HS-27A (cell line): ENCODE measurements at places on chromosomes 11 and 22.

GRCh38 chr22:22593964-22594656 lies 35.0 kb upstream of the PRAME start:
- DNase-seq = peak; percentile 11

- DNase-seq = no peak
Observed at GRCh38 chr11:76321820-76322524, 59.0 kb downstream of the THAP12 start.

DNA sequence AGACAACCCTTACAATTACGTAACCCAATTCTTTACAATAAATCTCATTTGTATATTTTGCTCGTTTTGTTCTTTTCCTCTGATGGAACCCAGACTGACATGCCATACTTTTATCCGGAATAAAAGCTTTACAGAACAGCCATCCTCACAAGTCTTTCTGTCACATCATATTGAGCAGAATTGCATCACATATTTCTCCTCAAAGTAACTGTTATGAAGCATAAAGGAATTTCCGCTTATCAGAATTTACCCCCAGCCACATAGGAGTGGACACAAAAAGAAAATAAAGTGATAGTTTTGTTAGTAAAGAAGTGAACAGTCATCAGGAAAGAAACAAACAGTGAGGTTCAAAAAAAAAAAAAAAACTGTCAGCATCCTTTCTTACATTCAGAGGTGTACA lies 539.5 kb upstream of the LUZP2 start:
- no peak for DNase-seq

DNA sequence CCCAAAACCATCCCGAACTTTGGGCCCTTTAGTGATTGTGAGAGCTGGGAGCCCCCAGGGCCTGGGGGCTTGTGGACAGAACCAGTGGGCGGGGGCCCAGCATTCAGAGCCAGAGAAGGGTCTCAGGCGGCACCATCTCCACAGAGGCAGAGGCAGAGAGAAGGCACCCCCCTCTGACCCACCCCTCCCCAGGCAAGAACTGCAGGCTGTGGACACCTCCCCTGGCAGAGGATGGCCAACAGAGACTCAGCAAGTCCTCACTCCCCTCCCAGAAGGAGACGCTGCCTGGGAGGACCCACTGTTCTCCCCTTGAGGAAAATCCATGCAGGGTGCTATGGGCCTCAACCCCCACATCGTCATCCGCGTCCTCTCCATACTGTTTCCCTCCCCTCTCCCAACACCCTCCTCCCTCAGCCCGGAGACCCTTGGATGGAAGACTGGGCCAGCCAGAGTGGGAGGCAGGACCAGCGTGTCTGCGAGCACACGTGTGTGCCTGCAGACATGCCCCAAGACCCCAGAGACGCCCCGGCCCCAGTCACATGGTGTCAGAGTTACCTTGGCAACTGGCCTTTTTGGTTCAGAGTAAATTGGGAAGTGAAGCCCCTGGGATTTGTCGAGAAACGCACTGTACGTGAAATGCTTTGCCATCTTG lies 42.6 kb downstream of the KCNC1 start:
- DNase-seq = no peak

GRCh38 chr11:106684944-106685343 lies 333.3 kb downstream of the GUCY1A2 start:
- no peak for DNase-seq

- no peak for DNase-seq
Observed at GRCh38 chr22:44898236-44898635, 111.6 kb downstream of the PHF21B start.

- no peak for DNase-seq
Observed at GRCh38 chr11:92707665-92708064, 261.8 kb upstream of the MTNR1B start.

GRCh38 chr11:7657306-7658025 lies 15.8 kb downstream of the CYB5R2 start:
- peak; percentile 40 for DNase-seq

GRCh38 chr11:18493310-18493709 lies 33.4 kb downstream of the TSG101 start:
- DNase-seq = no peak

- no peak for DNase-seq
Observed at GRCh38 chr11:9774109-9774508, 110.2 kb downstream of the SWAP70 start.

DNA sequence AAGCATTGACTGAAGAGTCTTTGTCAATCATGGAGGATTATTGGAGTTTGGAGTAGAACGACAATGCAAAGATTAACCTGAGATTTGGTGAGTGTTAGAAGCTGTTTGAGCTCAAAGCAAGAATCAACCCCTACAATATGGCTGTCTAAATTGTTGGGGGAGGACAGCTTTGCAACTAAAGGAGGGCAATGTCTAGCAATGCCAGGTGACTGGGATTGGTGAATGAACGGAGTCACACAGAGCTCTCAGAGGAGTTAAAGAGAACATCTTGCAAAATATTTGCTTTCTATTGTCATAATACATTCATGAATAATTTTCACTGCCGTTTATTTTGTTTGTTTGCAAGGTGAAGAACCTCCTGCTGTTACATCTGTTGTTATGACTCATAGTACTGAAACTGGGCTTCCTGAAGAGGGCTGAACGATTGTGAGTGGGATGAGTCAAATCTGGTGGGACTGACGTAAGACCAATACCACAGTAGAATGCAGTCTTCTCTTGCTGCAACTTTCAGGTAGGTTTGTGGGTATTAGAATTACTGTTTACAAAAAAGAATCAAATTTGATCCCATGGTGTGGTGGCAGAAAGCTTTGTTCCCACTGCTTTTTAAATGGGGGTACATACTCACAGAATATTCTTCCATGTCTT lies 281.9 kb downstream of the CADM1 start:
- DNase-seq = no peak

DNA sequence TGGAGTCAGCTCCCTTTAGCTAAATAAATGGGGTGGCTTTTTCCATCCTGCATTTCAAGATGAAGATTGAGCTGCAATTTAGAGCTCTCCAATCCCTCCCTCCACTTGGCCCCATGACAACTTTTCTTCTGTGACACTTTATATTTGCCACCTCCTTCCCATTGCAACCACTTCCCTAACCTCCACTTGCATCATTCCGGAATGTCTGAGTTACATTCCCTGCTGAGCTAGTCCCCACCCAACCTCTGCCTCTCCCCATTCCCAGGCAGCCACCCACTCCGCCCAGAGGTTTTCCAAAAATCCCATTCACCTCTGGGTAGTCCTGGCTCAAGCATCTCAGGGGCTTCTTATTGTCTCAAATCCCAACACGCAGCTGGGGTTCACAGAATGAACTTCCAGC lies 24.7 kb downstream of the PC start:
- DNase-seq = no peak

DNA sequence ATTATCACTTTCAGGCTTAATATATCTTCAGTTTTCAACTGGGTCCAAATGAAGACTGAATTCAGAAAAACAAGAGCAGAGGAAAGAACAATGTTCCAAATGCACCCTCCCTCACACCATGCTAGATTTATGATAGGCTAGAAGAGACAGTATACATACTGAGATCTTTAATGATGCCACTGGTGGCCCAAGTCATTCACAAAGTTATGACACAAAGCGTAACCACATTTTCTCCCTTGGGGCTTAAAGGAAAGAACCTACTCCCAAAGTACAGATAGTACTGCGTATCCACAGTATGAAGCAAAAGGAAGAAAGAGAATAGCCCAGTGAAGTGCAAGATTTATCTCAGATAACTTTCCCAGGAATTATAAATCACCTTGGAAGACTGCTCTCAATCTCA lies 10.9 kb upstream of the SOX6 start:
- no peak for DNase-seq

GRCh38 chr11:135022454-135022853 lies 610.4 kb upstream of the B3GAT1 start:
- DNase-seq = no peak

- peak; percentile 7 for DNase-seq
Observed at GRCh38 chr22:25362215-25362882, 142.9 kb downstream of the CRYBB2 start.

DNA sequence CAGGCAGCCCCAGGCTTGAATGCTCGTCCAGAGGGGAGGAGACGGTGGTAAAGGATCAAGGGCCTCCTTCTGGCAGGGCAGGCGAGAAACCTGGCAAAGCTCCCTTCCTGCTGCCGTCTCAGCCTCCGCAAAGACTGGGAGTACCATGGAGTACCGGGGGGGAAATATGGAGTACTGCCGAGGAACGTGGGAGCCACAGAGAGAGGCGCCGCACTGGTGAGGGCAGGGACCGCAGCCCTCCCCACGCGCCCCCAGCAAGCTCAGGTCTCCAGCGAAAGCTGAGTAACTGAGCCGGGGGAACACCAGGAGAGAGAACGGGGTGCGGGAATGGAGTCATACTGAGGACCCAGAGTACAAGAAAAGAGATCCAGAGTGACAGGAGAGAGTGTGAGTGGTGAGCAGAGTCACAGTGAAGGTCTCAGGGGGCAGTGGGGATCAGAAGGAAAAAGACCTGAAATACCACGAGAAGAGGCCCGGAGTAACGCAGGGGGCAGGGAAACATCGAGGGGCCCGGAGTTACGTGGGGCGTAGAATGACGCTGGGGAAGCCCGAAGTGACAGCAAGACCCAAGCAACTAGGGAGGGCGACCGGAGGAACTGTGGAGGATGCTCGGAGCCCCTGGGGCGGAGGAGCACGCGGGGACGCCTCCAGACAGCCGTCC lies 740 bp downstream of the EML3 start:
- DNase-seq = no peak

DNA sequence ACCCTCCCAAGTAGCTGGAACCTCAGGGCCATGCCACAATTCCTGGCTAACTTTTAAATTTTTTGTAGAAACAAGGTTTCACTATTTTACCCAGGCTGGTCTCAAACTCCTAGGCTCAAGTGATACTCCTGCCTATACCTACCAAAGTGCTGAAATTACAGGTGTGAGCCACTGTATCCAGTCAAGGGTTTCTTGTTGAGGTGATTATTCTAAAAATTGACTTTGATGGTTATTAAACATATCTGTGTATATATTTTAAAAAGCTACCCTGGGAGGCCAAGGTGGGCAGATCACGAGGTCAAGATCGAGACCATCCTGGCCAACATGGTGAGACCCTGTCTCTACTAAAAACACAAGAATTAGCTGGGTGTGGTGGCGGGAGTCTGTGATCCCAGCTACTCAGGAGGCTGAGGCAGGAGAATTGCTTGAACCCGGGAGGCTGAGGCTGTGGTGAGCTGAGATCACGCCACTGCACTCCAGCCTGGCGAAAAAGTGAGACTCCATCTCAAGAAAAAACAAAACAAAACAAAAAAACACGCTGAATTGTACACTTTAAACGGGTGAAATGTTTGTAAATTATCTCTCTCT lies 27.1 kb downstream of the MAPK1 start:
- no peak for DNase-seq

GRCh38 chr11:62694455-62695167 lies 5.3 kb upstream of the LRRN4CL start:
- DNase-seq = no peak

- no peak for DNase-seq
Observed at GRCh38 chr11:34176751-34177209, 71.4 kb downstream of the NAT10 start.

- no peak for DNase-seq
Observed at GRCh38 chr11:99973993-99974392, 713.1 kb upstream of the ARHGAP42 start.

- no peak for DNase-seq
Observed at GRCh38 chr11:115084231-115084630, 405.9 kb downstream of the NXPE2 start.

GRCh38 chr11:27864611-27865010 lies 164.4 kb upstream of the BDNF start:
- no peak for DNase-seq

- peak; percentile 53 for DNase-seq
Observed at GRCh38 chr22:37905534-37906363, at the start of gene MICALL1. Gene MICALL1, plus strand, starts transcription at chr22:37906297. Its CDS starts 126 bp downstream, at chr22:37906423.

DNA sequence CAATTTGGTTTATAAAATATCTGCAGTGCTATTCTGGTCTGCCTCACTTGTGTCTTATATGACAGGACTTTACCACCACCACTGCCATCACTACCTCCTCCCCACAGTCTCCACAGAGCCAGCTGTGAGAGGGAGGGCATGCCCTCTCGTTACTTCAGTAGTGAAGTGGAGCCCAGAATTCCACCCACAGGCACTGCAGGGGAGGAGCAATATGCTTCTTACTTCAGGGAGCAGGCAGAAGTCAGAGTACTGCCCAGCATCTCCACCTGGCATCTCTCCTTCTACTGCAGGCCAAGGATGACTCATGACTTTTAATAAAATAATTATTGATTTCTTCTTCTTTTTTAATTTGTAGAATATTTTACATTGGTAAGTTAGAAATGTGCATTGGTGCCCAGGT lies 255.5 kb downstream of the DYNC2H1 start:
- DNase-seq = no peak

DNA sequence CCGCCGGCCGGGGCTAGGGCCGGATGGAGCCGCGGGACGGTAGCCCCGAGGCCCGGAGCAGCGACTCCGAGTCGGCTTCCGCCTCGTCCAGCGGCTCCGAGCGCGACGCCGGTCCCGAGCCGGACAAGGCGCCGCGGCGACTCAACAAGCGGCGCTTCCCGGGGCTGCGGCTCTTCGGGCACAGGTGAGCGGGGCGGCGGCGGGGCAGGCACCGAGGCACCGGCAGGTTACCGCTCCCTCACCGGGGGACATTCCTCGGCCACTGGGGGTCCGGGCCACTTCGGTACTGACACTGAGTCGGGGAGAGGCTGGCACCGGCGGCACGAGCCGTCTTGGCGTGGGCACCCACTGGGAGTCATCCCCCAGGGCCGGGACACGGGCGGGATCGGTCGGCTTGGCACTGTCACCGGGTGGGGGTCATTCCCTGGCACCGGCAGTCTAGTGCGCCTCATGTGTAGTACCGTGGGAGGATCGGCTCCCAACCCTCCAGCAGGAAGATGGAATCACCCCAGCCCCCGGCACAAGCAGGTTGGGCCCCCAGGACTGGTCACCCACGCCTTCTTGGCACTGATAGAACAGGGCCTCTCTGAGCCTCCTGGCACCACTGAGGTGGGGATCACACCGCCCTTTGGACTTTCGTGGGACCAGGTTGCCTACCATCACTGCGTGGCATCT lies 511 bp downstream of the DGKZ start:
- DNase-seq = no peak

DNA sequence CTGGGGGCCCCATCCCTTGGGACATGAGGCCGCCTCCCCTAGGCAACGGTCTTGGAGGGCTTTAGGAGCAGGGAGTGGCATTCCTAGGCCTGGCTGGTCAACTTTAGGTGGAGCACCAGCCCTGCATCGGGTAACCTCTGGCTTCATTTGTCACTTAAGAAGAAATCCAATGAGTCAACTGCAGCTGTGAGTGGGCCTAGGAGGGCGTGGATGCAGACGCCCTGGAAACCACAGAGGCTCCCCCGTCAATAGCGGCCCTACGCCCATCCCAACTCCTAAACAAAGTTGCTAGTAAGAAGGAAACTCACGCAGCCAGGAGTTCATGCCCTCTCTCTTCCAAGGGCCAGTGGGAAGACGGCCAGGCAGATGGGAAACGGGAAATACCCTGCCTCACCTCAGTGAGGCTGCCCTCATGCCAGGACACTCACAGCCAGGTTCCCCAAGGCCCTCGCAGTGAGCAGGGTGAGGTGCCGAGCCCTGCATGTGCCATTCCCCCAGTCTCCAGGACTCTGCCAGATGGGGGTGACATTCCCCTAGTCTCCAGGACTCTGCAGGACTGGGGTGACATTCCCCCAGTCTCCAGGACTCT lies 20.8 kb downstream of the BID start:
- no peak for DNase-seq
